Stimulated activated CD8-positive, alpha-beta memory T cell treated with anti-CD3 and anti-CD28 coated beads, Interleukin-4, amount 100 ng/mL, for 4 hours (primary cell): ENCODE measurements at places on chromosomes 7 and 10.

GRCh38 chr7:134298902-134299683 lies 17.6 kb downstream of the SLC35B4 start:
- DNase-seq, result no peak

GRCh38 chr7:47198159-47198558 lies 383.8 kb downstream of the TNS3 start:
- no peak for DNase-seq

GRCh38 chr7:36191292-36191920 lies 38.4 kb downstream of the EEPD1 start:
- no peak for DNase-seq

- DNase-seq, result no peak
Observed at GRCh38 chr7:375901-376305, 85.9 kb downstream of the FOXL3 start.

DNA sequence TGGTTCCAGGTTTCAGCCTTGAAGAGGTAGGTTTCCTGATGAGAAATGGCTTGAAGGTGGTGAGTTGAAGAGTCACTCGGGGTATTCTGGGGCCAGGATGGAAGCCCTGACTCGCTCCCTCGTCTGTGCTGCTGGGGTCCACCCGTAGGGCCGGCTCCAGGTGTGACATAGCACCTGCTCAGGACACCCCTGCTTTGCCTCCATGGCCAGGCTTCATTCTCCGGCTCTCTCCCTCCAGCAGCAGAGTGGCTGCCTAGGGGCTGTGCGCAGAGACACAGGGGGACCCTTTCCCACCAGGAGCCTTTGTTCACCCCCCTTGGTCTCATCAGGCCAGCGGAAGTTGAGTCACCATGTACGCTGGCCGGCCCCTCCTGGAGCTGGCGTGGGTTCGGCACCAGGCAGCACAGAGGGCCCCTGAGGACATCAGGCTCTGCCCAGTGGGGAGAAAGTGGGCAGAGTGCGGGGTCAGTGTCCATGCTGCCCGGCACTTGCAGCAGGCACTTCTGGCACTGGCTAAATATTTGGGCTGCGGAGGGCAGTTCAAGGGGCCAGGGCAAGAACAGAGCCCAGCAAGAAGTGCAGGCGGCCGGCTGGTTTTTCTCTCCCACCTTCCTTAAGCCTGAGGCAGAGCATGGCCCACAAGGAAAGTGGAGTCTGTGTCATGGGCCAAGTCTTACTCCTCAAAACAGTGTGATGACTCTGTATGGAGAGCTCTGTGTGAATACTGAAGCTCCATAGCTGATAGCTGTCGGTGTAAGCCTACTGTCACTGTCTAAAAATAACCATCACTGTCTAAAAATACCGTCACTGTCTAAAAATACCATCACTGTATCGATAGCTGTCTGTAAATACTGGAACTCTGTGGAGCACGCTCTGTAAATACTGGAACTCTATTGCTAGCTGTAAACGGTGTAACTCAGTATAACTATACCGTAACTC lies 3.7 kb upstream of the PRKAR1B start:
- no peak for DNase-seq

GRCh38 chr10:5413012-5413938 lies 918 bp downstream of the NET1 start:
- DNase-seq, result no peak

DNA sequence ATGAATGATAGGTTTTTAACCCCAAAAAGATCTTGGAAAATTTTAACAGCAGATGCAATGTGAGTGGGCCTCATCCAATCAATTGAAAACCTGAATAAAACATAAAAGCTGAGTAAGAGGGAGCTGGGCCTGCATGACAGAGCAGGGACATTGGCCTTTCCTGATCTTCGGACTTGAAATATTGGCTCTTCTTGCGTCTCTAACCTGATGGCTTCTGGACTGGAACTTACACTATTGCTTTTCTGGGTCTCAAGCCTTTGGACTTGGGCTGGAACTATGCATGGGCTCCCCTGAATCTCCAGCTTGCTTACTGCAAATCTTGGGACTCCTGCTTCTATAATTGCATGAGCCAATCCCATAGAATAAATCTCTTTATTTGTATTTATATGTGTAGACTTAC lies 9.0 kb downstream of the A1CF start:
- DNase-seq, result no peak

GRCh38 chr10:112307358-112308124 lies 24.3 kb downstream of the TECTB start:
- DNase-seq, result no peak

DNA sequence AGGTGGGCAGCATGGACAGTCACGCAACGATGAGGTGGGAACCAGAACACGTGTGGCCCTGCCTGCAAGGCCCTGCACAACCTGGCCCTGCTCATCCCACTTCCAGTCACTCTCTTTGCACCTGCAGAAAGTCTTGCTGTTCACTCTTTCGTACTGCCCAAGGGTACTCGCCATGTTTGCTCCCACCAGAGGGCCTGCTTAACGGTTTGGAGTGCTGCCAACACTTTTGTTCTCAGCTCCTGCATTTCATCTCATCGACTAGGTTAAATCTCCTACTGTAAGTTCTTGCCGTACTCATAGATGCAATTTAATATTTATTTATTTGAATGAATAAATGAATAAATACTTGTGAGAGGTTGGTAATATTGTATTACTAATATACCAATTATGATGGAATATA lies 315.3 kb downstream of the SDK1 start:
- no peak for DNase-seq

DNA sequence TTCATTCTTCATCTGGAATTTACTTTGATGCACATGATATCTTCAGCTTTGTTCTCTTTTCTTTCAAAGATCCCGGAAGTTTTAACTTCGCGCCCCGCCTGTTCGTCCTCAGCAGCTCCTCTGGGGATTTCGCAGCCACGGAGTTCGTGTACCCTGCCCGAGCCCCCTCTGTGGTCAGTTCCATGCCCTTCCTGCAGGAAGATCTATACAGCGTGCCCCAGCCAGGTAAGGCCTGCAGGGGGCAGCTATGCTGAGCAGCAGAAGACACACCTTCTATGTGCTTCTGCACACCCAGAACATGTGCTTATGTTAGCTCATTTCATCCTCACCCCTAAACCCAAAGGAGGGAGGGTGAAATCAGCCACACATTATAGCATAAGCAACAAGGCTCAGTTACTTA lies 79.7 kb upstream of the LYZL2 start:
- DNase-seq, result no peak

GRCh38 chr7:75915416-75916156 lies 631 bp downstream of the POR start:
- no peak for DNase-seq

GRCh38 chr7:45007571-45008328 lies 7.7 kb downstream of the CCM2 start:
- no peak for DNase-seq

DNA sequence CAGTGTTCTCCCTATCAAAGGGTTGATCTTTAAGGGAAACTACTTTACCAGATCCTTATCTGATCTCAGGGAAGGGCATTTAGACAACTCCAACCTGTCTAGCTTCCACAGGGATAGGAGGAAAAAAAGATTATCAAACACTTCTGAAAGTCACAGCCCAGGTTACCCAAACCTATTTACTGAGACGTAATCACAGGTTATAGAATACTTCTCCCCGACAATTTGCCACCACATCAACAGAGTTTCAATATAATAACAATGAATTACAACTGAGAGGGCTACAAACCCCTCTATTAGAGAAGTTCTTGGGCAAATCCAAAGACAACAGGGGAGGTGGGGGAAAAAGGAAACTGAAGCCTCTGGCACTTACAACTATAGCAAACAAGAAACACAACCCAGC lies 26.3 kb downstream of the CFAP70 start:
- DNase-seq, result no peak

DNA sequence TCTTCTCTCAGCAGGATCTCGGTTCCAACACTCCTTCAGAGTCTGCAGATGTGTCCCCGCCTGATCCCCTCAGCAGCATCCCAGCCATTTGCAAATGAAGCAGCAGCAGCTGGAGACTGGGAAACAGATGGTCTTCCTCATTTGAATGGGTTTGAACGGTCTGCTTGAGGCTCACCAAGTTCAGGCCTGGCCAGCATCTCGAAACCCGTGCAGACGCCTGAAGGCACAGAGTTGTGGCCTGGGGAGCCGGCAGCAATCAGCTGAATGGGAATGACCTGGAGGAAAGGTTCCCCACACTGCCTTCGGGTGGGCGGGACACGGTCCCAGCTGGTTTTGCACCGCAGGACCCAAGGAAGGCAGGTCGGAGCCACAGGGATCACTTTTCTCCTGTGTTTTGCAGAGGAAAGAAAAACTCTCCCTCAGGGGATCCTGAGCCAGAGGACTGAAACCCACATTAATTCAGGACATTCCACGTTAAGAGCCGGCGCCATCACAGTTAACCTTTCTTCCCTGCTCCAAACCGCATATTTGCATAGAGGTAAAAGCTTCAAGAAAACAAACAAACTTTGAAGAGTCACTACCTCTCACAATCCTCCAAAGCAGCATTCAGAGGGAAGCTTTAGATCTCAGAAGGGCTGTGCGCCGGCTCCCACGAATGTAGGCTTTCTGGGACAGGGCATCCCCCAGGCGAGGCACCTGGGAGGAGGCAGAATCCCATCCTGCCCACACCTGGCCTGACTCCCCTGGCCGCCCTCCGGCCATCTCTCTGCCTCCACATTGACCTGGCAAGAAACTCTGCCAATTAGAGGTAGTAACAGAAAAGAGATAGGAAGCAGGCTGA lies 17.7 kb downstream of the FGFR2 start:
- DNase-seq, result no peak

- DNase-seq, result no peak
Observed at GRCh38 chr10:112475575-112476218, 28.7 kb downstream of the VTI1A start.

DNA sequence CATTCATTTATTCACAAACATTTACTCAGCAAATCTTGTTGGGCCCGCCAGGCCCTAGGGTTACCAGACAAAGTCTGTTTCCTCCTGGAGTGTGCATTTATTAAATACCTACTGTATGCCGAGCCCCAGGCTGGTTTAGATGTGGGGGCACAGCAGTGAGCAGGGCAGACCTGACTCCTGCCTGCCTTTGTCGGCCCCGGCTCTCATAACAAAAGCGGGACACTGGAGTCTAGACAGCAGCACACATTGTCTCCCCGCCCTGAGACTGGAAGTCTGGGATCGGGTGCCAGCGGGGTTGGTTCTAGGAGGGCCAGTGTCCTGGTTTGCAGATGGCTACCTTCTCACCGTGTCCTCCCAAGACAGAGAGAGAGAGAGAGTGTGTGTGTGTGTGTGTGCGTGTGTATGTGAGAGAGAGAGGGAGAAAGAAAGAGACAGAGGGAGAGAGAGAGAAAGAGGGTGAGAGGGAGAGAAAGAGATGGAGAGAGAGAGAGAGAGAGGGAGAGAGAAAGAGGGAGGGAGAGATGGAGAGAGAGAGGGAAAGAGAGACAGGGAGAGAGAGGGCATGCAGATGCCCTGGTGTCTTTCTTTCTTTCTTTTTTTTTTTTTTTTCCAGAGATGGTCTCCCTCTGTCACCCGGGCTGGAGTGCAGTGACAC lies 25.9 kb downstream of the ELFN1 start:
- DNase-seq, result no peak

GRCh38 chr10:114250236-114250635 lies 11.2 kb downstream of the VWA2 start:
- no peak for DNase-seq

GRCh38 chr7:34675749-34676374 lies 17.8 kb downstream of the NPSR1 start:
- DNase-seq, result no peak

DNA sequence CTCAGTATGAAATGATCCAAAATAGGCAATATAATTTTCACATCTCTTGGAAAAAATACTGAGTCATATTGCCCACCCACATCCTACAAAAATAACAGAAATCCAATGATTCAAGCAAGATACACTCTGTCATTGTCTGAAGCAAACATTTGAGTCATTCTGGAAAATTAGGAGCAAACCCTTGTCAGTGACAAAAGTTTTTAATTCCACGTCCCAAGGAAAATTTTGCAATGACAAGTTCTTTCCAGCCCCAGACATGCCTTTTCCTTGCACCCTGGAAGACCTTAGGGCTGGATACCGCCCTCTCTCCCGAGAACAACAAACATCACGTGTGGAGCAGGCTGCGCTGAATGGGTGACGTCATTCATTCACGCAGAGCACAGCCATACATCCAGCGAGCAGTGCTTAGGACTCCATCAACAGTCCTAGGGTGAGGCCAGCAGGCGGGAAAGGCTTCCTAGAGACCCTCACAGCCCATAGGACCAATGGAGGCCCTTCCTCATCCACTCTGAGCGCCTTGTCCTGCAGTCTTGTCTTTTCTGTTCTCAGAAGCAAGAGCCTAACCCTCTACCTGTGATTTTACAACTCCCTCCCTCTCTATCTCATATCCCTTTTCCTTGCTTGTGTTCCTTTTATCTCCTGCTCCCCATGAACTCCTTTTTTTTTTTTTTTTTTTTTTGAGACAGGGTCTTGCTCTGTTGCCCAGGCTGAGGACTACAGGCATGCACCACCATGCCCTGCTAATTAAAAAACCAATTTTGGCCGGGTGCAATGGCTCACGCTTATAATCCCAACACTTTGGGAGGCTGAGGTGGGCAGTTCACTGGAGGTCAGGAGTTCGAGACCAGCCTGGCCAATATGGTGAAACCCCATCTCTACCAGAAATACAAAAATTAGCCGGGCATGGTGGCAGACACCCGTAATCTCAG lies 23.5 kb upstream of the KDM7A start:
- no peak for DNase-seq

GRCh38 chr7:92461027-92462003 lies 14.0 kb downstream of the GATAD1 start:
- DNase-seq, result no peak

DNA sequence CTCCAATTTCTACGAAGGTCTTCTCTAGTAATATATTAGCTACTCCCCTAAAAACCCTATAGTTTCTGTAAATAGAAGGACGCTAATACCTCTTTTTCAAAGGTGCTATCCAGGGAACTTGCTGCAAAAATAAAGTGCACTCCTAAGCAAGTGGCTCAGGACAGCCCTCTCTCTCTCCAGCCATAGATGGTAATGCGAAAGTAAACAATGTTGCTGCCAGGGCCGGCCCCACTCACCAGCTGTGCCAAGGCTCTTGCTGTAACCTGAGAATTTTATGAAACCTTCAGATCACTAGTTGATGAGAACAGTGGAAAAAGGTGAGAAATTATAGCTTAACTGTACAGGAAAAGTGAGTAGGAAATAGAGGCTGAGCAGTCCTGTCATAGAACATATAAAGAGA lies 10.9 kb upstream of the TAS2R39 start:
- DNase-seq, result no peak

- DNase-seq, result no peak
Observed at GRCh38 chr7:25181532-25181931, 46.8 kb downstream of the NPVF start.

DNA sequence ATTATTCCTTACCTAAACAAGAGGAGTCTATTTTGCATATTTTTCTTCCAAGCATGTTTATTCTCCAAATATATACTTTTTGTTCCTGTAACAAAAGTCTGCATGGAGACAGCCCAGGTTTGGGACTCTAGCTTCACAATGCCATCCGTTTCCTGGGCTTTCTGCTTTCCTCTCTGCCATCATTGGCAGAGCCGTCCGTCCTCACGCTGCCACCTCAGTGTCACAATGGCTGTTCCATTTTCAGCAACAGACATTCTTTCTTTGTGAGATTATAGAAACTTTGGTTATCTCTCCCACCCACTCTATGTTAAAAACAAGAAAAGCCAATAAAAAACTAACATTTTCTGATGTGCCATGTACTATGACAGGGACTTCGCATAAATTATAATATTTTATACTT lies 825.2 kb downstream of the REEP3 start:
- DNase-seq, result no peak
